ENCODE measurements at places on chromosomes 5 and 9.

DNA sequence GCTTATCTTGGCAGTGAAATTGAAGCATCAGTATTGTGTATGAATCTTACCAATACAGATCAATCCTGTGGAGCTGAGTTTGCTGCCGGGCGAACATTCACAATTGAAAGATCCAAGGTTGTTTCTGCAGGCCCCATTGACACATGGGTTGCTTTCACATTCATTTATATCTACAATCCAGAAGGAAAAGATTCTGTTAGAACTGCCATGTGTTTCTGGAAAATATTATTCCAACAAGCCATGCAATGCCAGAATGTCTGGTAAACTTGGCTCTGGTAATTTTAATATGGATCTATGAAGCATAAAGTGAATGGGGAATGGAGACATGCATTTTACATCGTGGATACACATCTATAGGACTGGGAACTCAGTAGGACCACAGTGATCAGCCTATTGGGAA is 180.8 kb downstream of the FBN2 start:
- no peaks in the 10 kb centered on the region for H3K27me3 ChIP-seq
- no peaks in the 10 kb centered on the region for H3K4me1 ChIP-seq
- no peaks in the 10 kb centered on the region for H3K36me3 ChIP-seq

DNA sequence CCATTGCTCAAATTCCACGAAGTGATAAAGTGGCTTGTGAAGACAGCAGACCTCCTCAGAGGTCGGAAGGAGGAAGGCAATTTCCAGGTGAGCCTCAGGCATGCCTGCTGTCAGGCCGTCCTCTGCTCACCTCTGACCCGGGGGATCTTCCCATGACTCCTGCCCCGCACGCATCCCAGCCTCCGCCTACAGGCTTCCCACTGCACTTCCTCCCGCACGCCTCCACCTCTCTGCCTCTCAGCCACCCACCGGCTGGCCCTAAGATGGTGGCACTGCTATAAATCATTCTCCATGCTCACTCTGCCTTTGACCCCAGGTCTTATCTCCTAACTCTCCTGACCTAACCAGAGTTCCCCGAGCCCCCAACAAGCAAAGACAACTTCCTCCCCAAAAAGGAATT is 49.4 kb upstream of the DNAH5 start:
- no peak overlapping the region for H3K4me3 ChIP-seq
- no peak overlapping the region for H3K27ac ChIP-seq
- H3K36me3 ChIP-seq, result no peaks in the 10 kb centered on the region
- H3K27me3 ChIP-seq, result no peaks in the 10 kb centered on the region
- no peaks in the 10 kb centered on the region for H3K4me1 ChIP-seq

- no peak overlapping the region for H3K4me3 ChIP-seq
- H3K27me3 ChIP-seq, result no peaks in the 10 kb centered on the region
- no peaks in the 10 kb centered on the region for H3K4me1 ChIP-seq
- H3K36me3 ChIP-seq, result no peaks in the 10 kb centered on the region
- no peak for DNase-seq
These were observed 408.9 kb upstream of the SMARCA2 start for GRCh38 chr9:1606253-1606652.

GRCh38 chr5:173793648-173794548 is 94.3 kb upstream of the CPEB4 start:
- H3K36me3 ChIP-seq, result no peaks in the 10 kb centered on the region
- DNase-seq, result no peak
- no peaks in the 10 kb centered on the region for H3K27me3 ChIP-seq
- no peak overlapping the region for H3K4me3 ChIP-seq
- H3K4me1 ChIP-seq, result no peaks in the 10 kb centered on the region

GRCh38 chr5:121138952-121139351 is 674.9 kb downstream of the PRR16 start:
- H3K4me3 ChIP-seq, result no peak overlapping the region
- no peaks in the 10 kb centered on the region for H3K27me3 ChIP-seq
- H3K4me1 ChIP-seq, result no peaks in the 10 kb centered on the region
- no peaks in the 10 kb centered on the region for H3K36me3 ChIP-seq
- H3K27ac ChIP-seq, result no peak overlapping the region

DNA sequence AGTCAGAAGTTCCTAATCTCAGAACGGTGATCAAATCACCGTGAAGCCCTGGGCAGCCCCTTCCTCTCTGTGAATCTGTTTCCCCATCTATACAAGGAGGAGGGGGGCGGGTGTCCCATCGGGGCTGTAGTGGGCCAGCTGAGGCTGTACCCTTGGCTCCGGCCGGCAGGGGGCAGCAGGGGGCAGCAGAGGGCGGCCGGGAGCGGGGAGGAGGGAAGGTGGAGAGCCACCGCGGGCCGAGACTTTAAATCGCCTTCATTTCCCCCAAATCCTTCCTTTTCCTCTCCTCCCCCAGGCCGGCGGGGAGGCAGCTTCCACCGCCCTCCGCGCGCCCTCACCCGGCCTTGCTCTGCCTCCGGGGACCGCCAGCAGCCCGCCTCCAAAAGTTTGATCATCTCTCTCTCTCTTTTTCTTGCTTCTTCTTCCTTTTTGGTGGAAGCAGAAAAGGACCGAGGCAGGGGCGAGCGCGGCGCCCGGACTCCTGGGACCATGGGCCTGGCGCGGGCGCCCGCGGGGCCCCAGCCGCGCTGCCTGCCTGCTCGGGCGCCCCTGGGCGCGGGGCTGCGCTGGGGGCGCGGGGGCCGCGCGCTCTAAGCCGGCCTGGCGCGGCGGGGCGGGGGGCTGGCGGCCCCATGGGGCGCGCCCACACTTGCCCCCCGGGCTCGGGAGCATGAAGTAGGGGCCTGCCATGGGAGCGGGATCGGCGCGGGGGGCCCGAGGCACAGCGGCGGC is at the start of gene COL27A1:
Gene COL27A1 (plus strand): TSS at position 275 of the 732 bp plus-strand sequence. CDS start 414 bp downstream, at position 689.
- peak; percentile 90 for DNase-seq
- peaks cover 17% of the 10 kb centered on the region for H3K4me1 ChIP-seq
- peak within 1 kb of the TSS; percentile 69 for H3K4me3 ChIP-seq
- H3K36me3 ChIP-seq, result no peaks in the 10 kb centered on the region

GRCh38 chr5:64595031-64595855 is 89.4 kb downstream of the RGS7BP start:
- H3K4me3 ChIP-seq, result no peak overlapping the region
- H3K36me3 ChIP-seq, result no peaks in the 10 kb centered on the region
- DNase-seq, result no peak
- H3K27ac ChIP-seq, result no peak overlapping the region
- H3K27me3 ChIP-seq, result no peaks in the 10 kb centered on the region

DNA sequence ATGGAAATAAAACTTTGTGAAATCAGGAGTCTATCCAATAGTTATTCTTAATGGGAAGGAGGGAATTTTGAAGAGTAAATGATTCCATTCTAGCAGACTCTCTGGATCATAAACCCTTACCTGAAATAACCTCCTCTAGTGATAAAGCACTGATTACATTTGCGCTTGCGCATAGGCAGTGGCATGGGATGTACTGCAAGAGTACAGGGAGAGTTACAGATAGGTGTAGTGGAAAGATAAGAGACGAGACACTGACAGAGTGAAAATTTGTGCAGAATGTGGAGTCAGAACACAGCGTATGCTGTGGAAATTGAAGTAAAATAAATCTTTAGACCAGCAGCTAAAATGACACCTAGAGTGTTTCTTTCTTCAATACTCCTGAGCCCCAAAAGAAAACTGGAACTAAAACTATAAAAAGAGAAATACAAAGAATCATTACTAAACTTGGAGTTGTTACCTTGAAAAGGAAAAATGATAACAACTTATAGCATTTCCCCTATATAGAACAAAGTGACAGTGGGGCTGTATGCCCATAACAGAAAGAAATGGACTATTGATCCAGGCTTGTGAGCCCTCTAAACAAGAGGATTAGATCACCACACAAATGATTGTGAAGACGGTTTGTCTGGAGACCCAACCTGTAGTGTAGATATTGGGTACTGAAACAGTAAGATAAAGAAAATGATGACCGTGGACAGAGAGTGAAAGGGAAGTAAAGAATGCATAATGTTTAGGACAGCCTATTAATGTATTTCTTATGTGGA is 1471.2 kb upstream of the NUDT12 start:
- no peak overlapping the region for H3K4me3 ChIP-seq
- no peaks in the 10 kb centered on the region for H3K4me1 ChIP-seq
- H3K27me3 ChIP-seq, result no peaks in the 10 kb centered on the region

- H3K4me1 ChIP-seq, result no peaks in the 10 kb centered on the region
- no peak overlapping the region for H3K27ac ChIP-seq
- H3K36me3 ChIP-seq, result no peaks in the 10 kb centered on the region
These were observed 70.8 kb upstream of the XPA start for GRCh38 chr9:97767891-97768290.

DNA sequence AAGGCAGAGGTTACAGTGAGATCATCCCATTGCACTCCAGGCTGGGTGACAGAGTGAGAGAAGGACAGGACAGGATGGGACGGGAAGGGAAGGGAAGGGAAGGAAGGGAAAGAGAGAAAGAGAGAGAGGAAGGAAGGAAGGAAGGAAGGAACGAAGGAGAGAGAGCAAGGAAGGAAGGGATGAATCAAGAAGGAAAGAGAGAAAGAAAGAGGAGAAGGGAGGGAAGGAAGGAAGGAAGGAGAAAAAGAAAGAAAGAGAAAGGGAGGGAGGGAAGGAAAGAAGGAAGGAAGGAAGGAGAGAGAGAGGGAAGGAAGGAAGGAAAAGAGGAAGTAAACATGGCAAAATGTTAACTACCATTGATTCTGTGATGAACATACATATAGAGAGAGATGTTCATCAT is 28.8 kb downstream of the SGTB start:
- DNase-seq, result no peak
- no peaks in the 10 kb centered on the region for H3K27me3 ChIP-seq
- no peak overlapping the region for H3K4me3 ChIP-seq
- H3K27ac ChIP-seq, result no peak overlapping the region

- no peak overlapping the region for H3K27ac ChIP-seq
- no peaks in the 10 kb centered on the region for H3K27me3 ChIP-seq
- H3K4me3 ChIP-seq, result no peak overlapping the region
- no peaks in the 10 kb centered on the region for H3K36me3 ChIP-seq
- H3K4me1 ChIP-seq, result no peaks in the 10 kb centered on the region
These were observed 39.3 kb downstream of the NR2F1 start for GRCh38 chr5:93622240-93622885.

- peaks cover 1% of the 10 kb centered on the region for H3K4me1 ChIP-seq
- H3K27me3 ChIP-seq, result no peaks in the 10 kb centered on the region
- H3K36me3 ChIP-seq, result no peaks in the 10 kb centered on the region
These were observed 35.6 kb downstream of the DAB2IP start for GRCh38 chr9:121686930-121687541.

DNA sequence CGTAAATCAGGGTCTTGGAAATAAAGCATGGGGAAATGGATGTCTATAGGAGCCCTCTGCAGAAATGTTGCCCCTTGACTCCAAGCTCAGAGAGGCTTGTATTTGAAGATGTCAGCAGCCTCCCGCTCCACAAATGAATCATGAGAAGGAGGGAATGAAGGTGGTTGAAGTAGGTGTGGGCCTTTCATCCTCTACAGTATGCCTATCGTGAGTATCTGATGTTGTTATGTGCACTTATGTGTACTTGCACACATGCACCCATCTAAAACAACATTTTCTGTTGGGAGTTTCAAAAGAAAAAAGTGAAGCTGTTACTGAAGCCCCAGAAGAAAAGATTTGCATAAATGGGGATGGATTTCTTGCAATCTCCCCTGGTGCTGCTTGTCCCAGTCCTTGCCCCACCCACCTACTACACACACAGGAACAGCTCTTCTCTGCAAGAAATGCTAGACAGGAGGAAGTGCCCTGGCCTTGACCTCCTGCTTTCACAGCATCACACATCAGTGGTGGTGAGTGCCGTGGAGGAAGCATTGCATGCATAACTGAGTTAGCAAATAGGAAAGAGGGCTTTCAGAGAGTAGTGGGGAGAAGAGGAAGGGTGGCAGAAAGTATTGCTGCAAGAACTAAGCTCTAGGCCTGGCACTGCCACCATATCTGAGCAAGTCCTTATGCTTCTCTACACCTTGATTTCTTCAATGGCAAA is 156.1 kb downstream of the SNX18 start:
- no peaks in the 10 kb centered on the region for H3K27me3 ChIP-seq
- no peaks in the 10 kb centered on the region for H3K4me1 ChIP-seq
- no peak overlapping the region for H3K4me3 ChIP-seq
- H3K36me3 ChIP-seq, result no peaks in the 10 kb centered on the region
- H3K27ac ChIP-seq, result no peak overlapping the region

- H3K27ac ChIP-seq, result no peak overlapping the region
- DNase-seq, result no peak
These were observed 84.7 kb downstream of the ZDHHC21 start for GRCh38 chr9:14608540-14608939.

DNA sequence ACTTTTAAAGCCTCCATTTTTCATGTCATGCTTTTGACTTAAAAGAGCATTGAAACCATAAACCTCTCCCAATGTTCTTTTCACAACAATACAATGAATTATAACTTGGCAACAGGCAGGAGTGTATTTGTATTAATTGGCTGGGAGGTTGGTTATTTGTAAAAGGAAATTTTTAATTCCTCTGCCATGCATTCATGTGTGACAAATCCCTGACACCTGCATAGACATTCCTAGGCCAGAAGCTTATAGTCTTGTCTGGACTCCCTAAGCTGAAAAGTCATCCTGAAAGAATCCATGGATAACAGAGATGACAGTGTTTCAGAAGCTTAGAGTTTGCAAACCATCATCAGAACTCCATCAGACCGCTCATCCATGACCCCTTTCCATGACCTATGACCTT is 76.3 kb upstream of the PTGER4 start:
- no peaks in the 10 kb centered on the region for H3K27me3 ChIP-seq
- DNase-seq, result no peak
- H3K4me1 ChIP-seq, result no peaks in the 10 kb centered on the region
- H3K36me3 ChIP-seq, result no peaks in the 10 kb centered on the region

DNA sequence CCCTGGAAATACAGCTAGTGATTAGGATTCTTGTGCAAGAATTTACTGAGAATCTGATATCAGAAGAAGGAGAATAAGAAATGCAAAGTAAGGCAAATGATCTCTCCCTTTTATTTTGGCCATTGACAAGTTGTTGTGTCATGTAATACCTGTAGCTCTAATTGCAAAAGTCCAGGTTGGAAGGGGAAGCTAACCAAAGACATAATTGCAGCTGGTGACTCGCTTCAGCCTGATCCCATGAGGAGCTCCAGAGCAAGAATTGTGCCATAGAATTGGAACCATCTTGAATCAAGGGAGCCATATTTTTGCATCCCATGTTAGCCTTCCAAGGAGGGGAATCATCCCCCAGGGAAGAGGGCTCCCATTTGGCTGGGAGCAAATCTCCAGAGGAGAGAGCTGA is 149.6 kb upstream of the MOCS2 start:
- DNase-seq, result no peak
- H3K4me3 ChIP-seq, result no peak overlapping the region
- no peak overlapping the region for H3K27ac ChIP-seq
- no peaks in the 10 kb centered on the region for H3K27me3 ChIP-seq
- no peaks in the 10 kb centered on the region for H3K36me3 ChIP-seq

GRCh38 chr5:100406640-100407039 is 128.5 kb upstream of the FAM174A start:
- no peak overlapping the region for H3K27ac ChIP-seq
- no peaks in the 10 kb centered on the region for H3K4me1 ChIP-seq
- no peaks in the 10 kb centered on the region for H3K36me3 ChIP-seq
- H3K4me3 ChIP-seq, result no peak overlapping the region
- H3K27me3 ChIP-seq, result no peaks in the 10 kb centered on the region

DNA sequence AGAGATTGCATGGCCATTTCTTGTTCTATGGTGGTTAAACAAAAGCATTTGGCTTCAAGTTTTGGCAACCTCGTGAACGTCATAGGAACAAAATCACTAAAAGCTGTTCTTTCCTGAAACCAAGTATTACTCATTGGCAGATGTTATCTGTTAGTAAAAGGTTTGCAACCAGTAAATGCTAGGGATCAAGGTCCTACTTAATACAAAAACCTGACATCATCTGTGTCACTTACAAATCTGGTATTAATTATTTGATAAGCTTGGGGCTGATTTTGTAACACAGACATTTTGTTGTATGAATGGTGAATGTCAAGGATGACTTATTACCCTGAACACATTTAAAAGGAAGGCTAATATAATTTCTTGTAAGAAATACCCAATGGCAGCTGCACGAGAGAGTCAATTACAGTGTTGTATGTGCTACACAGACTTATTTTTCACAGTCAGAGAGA is 486.4 kb upstream of the ZNF608 start:
- no peak overlapping the region for H3K4me3 ChIP-seq
- no peaks in the 10 kb centered on the region for H3K36me3 ChIP-seq
- no peak overlapping the region for H3K27ac ChIP-seq
